Left lung (tissue), 14 donors: ENCODE measurements at places on chromosomes 3 and 15. TPM values are rescaled to one million over a fixed set of nuclear protein-coding genes. Genes with fewer than 3 reads are reported as not detected.

DNA sequence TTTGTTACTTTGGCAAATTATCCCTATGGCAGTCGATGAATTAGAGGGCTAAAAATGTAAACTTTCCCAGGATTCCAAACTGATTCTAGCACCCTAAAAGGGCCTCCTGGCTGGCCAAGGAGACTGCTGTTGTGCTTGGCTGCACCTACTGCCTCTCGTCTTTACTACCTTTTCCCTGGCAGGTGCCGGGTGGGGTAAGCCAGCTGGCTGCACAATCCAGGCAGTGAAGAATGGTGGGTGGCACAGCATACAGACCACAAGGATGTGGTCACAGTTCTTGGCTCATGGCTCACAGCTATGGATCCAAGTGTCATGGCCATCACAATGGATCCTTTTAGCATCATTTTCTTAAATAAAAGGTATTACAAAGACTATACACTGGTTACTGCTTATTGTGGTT lies 20.7 kb upstream of the SLC25A26 start:
- no peak for DNase-seq

DNA sequence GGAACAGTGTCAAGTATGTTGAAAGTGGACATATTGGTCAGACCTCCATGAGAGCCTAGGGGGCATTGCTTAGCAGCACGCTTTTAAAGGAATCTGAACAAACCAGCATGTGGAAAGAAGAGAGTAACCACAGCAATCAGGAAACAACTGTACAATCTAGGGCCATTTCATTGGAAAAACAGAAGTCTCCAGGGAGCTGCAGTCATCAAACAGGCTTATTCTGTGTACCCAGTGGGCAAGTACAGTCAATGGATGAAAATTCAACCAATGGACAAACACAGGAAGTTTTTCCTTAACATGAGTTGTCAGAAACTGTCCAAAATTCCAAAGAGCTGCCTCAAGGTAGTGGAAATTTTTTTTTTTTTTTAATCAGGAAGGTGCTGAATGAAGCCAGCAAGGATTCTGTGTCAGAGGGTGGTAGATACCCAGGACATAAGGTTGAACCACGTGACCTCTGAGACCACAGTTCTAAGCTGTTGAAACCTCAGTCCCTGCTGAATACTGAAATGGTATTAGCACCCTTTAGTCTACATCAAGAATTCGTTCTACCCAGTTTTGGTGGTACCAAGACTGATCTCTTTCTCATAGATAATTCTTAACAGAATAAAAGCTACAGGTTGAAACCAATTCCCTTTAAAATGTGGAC lies 4.4 kb upstream of the DLG1 start:
- DNase-seq = no peak

LAMB2 gene
- 484 TPM for total RNA-seq

GOLGA6L7 gene
- total RNA-seq = not detected

CKMT1A gene
- 6.2 TPM for total RNA-seq
